ENCODE measurements at places on chromosomes 13 and 19.

- no peak for DNase-seq
Measured at GRCh38 chr13:97369261-97369893, 64.6 kb upstream of the RAP2A start.

DNA sequence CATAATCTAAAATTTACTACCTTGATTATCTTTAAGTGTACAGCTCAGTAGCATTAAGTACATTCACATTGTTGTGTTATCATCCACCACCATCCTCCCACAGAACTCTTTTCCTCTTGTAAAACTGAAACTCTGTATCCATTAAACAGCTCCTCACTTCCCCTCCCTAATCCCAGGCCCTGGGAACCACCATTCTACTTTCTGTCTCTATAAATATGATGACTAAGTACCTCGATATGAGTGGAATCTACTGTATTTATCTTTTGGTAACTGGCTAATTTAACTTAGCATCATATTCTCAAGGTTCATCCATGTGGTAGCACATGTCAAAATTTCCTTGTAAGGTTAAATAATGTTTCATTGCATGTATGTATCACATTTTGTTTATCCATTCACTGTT is 49.0 kb upstream of the POMP start:
- no peak for DNase-seq

GRCh38 chr13:102609696-102610095 is 12.9 kb downstream of the TPP2 start:
- DNase-seq: no peak

- no peak for DNase-seq
Measured at GRCh38 chr13:108402850-108403249, 133.3 kb downstream of the TNFSF13B start.

GRCh38 chr13:25406377-25406776 is 34.6 kb downstream of the ATP8A2 start:
- DNase-seq: no peak

DNA sequence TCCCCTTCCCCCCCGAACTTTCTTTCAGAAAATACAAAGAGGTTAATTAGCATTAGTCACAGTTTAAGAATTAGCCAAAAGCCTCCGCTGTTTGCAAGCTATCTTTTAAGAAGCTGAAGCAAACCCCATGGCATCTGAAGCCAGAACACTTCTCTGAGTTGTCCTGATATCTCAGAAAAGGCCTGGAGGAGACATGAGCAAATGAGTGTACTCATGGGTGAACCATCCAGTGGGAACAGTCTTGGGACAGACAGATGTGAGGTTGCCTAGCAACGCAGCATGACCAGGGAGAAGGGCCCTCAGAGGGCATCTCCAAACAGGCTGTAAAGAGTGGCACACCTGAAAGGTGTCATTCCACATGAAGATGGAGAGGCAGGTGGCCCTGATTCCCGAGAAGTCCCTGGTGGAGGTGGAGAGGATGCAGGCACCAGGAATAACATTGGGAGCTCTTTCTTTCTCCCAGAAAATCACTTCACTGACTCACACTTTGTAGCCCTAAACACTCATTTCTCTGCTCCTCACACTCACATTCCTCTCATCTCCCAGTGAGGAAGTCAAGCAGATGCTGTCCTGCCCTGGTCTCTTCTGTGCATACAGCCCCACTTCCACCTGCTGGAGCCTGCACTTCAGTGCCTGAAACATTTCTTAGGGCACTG is 87.0 kb upstream of the TSHZ3 start:
- DNase-seq: no peak

DNA sequence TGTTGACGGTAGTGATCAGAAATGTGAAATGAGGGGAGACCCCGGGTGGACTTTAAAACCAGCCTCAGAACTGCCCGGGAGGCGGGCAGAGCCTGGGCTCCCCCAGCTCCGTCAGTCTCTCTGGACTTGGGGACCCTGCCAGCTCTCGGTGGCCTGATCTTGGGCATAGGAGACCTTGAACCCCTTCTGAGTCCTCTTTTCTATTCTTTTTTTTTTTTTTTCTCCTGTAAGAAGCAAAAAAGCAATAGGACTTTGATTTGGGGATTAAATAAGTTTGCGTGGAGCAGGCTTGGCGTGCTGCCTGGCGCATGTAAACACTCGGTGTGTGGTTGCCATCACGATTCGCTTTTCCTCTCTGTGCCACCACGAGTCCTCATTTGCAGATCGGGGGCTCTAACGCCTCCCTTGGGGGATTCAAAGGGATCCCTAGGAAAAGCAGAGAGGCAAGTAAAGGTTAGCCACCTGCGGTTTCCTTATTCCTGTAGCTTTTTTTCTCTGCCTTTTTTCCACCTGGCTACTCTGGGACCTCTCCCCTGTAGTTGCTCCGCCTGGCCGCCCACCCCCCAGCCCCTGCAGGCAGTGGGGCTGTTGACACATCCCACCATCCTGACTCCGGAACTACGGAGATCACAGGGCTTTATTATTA is 1.3 kb downstream of the SAFB start:
- DNase-seq: peak; percentile 26

DNA sequence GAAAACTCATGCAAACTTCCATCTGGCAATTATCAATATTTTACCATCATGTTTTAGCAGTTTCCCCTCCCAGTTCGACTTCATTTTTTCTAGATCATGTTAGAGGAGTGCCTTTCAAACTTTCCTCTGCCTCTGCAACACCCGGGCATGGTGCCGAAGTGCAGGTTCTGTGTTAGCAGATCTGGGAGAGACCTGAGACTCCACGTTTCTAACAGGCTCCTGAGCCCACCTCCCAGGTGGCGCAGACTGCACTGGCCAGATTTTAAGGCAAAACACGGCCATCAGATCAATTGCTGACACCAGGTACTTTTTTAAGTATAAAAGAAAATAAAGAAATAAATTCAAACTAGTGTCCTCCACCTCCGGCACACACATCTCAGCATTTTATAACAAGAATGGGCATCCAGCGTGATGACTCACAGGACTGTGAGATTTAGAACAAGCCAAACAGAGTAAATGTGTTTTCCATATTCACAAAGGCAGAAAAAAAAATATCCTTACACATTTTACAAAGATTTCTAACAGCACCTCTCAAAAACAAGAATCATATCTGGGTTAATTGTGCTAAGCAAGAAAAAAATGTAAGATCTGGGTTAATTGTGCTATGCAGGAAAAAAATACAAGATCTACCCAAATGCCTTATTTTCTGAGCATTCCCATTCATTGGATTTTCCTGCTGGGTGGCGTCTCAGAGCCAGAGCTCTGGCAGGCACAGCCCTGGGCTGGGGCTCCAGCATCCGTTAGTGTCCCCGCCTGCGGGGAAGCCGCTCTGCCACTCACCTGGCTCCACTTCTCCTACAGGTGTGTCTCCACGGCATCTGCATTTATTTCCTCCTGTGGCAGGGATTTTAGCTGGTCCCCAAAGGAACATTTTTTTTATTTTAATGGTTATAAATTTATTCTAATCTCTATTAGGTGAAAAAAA is 127.9 kb upstream of the SOX1 start:
- no peak for DNase-seq

DNA sequence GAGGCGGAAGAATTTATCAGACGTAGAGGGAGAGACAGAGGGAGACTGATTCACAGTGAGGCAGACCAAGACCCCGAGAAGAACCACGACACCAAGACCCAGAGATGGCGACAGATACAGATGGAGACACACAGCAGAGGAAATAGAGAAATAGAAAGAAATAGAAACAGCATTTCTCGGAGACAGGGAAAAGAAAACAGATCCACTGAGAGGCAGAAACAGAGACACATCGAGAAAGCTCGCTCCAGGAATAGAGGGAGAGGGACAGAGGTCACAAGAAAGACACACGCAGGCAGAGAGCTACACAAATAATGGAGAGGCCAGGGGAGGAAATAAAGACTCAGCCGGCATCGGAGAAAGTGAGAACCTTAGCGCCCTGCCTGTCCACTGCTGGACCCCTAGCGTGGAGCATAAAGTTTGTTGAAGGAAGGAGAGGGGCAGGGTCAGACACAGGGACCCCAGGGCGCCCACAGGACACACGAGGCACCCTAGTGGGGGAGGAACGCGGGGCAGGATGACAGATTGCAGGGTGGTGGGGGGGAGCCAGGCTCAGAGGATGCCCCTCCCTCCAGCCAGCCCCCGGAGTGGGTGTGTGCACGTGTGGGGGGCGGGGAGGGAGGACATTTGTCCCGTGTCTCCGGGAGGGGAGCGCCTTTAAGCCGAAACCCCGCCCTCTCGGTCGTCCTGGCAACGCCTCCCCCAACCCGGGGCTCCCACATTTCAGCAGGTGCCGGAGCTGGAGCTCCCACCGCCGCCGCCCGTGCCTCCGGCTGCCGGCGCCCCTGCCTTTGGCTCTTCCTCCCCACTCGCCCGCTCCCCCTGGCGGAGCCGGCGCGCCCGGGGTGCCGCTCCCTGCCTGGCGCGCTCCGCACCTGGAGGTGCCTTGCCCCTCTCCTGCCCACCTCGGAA is at the start of gene PRKCG:
TSS of gene PRKCG (plus strand) at position 716 of the 909 bp plus-strand sequence. CDS start 298 bp downstream, outside the sequence.
- DNase-seq: peak; percentile 77

- DNase-seq: no peak
Measured at GRCh38 chr19:35352177-35352447, 4.4 kb downstream of the FFAR1 start.

DNA sequence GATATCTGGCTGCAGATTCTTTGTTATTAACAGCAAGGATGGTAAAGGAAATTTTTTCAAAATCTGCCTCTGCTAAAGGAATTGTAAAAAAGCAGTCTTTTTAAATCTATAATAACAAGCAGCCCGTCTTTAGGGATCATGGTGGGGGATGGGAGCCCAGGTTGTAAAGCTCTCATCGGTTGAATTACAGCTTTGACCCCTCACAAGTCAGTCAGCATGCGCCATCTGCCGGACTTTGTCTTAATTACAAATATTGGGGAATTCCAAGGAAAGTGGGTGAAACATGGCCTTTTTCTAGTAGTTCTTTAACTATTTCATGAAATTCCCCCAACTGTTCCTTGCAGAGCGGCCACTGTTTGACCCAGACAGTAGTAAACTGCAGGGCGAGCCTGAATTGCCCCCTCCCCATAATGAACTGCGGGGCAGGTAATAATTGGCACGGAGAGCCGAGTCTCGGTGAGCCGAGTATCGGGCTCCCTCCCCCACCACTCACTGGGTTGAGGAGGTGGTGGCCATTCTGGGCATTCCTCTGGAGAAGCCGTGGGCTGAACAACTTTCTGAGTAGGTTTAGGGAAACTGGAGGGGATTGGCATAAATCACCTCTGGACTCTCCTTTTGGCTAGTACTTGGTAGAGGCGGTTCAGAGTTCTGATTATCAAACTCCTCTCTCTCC is 11.6 kb downstream of the ZNF578 start:
- no peak for DNase-seq

- DNase-seq: no peak
Measured at GRCh38 chr13:98416408-98416807, 160.5 kb downstream of the STK24 start.

DNA sequence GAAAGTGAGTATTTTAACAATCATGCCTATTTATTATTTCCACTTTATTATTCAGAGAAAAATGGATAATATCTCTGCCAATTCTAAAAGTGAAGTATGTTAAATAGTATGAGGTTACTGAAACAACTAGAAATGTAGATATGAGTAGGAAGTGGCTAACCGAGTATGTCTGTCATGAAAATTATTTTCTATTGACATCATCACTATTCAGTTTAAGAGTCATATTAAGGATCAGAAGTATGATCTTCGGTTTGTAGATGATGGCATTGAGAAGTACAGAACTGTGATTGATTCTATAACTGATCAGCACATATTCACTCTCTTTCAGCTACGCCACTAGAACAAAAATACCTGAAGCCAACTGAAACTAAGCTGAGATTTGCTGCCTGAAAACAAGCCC is 146.4 kb upstream of the SLITRK5 start:
- no peak for DNase-seq

GRCh38 chr19:12166626-12167025 is 3.7 kb downstream of the ZNF136 start:
- DNase-seq: no peak

DNA sequence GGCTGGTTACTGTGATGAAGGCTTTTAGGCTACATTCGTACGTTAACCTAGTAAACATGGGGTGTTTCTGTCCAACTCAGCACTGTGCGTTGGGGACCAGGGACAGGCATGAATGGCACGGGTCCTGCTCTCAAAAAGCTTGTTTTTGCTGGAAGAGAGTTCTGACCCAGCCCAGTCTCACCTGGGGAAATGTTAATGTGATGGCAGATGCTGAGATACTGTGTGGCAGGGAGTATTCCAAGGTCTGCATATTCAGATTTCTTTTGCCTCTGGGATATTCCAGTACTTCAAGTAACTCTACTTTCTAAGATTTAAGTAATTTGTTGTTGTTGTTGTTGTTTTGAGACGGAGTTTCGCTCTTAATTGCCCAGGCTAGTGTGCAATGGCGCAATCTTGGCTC is 13.7 kb downstream of the CUL4A start:
- no peak for DNase-seq

DNA sequence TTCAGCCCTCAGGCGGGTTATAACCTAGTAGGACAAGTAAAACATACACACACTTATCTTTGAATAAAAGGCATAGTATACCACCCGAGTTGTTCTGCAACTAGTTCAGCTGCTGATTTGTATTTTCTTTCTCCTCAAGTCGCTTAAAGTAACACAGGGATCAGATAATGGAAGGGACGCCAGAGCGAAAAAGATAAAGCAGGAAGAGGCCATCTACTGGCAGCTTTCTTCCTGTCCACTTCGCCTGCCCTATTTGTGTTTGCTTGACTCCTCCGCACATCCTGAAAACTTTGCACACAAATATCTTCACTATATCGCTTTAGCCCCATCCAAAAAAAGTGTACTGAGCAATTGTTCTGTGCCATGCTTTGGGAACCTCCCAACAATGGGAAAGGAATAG is 238.0 kb upstream of the SOX21 start:
- DNase-seq: no peak

DNA sequence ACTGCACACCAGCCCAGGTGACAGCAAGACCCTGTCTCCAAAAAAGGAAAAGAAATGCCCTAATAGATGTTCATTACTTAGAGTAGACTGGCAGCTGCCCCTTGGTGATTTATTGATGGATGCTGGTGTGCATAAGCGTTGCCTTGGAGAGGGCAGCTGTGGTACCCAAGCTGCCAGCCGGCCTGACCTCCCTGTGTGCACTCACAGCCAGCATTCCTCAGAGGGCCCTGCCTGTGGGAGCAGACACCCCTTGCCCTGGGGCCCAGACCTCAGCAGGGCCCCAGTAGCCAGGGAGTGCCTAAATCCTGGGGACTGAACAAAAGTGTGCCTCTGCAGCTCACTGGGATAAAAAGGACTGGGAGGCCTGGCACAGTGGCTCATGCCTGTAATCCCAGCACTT is 7.8 kb upstream of the ACTN4 start:
- DNase-seq: no peak

Measured in CD4-positive, alpha-beta T cell treated with Interleukin-17A for 4 hours (primary cell).